Stimulated activated CD8-positive, alpha-beta memory T cell treated with anti-CD3 and anti-CD28 coated beads, Interleukin-4, amount 100 ng/mL, for 4 hours (primary cell): ENCODE measurements at places on chromosomes 1 and 21.

GRCh38 chr1:45403298-45403697 is 63.1 kb upstream of the MUTYH start:
- no peak for DNase-seq

DNA sequence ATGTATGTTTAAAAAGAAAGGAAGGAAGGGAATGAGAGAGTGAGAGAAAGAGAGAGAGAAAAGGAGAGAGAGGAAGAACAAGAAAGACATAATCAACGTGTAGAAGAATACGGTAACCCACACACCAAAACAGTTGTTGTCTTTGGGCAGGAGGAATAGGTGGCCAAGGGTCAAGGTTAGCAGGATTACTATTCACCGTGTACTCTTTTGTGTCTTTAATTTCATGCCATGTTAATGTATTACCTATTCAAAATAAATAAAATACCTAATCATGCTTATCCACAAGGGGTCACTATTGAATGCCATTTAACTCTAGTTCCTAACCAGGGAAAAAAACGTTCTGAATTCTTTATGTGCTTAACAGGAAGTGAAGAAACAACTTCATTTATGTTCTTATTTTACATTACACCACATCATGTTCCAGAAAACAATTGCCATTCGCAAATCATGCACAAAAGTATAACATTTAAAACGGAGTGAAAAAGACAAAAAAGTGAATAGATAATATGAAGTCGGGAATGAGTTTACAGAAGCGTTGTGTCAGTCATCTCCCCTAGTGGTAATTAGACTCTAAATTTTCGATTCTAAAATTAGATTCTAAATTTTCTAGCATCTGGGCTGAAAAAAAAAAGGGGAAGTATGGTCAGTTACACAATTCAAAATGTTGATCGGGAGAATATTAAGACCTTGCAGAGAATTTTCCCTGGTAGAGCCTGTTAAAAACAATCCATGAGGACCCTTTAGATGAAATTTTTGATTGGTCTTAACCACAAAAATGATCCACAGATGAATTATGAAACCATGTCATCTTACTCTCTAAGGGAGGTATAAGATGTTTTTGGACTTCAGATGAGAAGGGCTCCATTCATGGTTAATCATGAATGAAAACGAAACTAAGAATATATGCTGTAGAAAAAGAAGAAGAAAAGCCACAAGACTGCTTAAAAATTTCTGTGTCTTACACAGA is 700 bp upstream of the KMO start:
- no peak for DNase-seq

DNA sequence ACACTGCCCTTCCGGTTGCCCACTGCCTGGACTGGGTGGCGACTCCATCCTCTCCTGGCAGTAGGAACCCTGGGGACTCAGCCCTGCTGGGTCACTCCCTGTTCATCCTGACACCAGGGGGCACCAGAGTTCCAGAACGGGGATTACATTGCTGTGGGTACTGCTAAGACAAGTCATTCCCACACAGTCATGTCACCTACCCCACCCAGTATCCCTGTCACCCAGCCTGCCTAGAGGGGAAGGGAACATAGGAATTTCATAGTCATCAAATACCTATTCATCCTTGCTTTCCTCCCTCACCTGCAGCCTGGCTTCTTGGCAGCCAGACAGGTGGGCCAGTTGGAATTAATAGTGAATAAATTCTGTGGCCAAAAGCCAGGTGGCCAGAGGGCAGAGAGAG is 9.8 kb upstream of the SFN start:
- DNase-seq: peak; percentile 85

- DNase-seq: no peak
These were observed 17.8 kb downstream of the PKNOX1 start for GRCh38 chr21:42991992-42992740.

DNA sequence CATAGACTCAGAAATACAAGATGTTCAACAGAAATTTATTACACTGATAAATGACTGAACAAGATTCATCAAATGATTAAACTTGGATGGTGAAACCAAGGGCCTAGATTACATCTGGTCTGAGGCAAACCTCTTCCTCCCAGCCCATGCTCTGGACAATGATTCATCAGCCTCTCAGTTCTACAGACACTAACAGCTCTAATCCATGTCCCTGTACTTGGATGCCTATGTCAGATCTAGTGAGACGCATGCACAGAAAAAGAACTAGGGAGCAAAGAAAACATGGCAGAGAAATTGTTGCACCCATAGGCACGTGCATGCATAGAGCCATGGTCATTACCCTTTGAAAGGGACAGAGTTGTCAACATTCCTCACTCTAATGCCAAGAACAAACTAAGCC is 250.1 kb downstream of the KCNH1 start:
- DNase-seq: no peak

DNA sequence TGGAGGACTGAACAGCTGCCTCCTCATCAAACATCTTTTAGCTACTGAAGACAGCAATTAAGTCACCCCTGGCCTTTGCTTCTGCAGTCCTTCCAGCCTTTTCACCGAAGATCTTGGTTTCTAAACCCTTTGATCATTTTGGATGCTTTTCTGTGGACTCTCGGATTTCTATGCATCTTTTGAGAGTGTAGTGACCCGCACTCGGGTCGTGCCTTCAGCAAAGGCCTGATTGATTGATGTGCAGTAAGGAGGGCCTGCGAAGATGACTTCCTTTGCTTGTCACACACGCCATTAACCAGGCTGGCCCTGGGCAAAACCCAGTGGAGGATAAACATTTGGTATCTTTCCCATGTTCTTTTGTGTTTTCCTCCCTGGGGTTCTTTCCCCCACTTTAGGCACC is 157.5 kb upstream of the CD34 start:
- DNase-seq: no peak

DNA sequence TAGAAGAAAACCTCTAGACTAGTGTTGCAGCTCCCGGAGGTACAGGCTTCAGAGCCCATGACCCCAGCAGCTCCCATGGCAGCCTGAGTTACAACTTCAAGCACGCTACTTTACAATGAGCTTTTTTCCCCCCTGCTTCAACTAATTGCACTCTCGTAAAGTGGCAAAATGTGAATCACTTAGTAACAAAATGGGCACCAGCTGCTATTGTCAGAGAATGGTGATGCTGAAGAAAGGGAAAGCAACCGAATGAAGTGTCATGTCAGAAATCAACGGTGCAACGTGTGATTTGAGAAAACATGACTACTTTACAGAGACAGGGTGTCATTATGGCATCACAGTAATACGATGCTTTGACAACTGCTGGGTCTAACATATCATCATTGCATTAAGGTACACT is 40.5 kb downstream of the ESRRG start:
- DNase-seq: no peak

DNA sequence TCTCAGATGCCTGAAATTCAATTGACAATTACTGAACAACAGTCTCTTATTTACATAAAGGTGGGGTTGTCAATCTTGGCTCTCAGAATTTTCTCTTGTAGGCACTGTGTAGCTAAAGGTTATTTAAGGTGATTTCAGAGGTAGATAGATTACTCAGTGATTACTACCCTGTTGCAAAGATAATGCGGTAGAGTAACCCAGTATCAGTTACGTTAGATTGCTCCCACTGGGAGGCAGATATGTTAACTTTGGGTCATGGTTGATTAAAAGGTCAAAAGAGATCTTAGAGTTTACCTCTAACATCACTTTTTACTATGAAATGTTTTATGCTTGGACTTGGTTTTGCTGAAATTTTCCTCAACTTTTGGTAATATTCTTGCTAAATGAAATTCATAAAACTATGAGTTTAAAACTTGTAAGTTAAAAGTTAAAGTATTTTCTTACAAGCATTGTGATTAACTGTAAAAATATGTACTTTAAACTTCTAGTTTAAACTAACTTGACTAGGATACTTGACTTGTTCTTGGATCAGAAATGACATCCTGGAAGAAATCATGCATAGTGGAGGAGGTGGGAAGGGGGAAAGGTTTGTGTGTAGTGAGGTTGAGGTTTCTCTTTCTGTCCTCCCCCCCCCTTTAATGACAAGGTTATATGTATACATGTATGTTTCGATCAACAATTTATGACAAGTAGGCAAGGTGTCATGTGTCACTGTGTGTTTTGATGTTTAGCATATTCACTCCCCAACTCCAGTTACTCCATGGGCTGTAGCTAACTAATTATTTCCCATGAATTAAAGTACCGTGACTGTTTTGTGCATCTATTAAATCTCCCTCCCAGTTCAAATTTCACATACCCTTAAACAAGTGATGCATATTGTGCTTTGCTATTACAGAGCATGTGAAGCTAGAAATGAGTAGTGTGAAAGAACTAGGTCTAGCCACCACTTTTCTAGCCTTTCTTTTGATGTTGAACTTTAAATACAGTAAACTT is 2.9 kb downstream of the LAMC1 start:
- DNase-seq: no peak

GRCh38 chr1:1419813-1420653 is 1.0 kb downstream of the ANKRD65 start:
- no peak for DNase-seq

DNA sequence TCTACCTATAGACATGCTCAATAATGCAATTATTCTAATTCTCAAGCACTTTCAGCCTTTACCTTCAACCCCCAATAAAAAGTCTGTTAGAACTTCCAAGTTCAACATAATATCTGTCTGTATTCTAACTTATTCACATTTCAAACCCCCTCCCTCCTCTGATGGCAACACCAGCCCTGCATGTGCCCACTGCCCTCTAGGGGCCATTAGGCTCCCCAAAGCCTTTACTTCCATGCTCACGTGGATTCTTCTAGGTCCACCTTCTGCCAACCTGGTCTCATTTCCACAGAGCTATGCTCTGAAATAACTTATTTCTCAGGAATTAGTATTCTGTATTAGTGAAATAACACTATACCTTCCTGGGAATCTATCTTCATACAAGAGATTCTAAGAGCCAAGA is 22.2 kb upstream of the KPRP start:
- DNase-seq: no peak

- no peak for DNase-seq
These were observed 136.6 kb downstream of the PRDM2 start for GRCh38 chr1:13836631-13837030.

DNA sequence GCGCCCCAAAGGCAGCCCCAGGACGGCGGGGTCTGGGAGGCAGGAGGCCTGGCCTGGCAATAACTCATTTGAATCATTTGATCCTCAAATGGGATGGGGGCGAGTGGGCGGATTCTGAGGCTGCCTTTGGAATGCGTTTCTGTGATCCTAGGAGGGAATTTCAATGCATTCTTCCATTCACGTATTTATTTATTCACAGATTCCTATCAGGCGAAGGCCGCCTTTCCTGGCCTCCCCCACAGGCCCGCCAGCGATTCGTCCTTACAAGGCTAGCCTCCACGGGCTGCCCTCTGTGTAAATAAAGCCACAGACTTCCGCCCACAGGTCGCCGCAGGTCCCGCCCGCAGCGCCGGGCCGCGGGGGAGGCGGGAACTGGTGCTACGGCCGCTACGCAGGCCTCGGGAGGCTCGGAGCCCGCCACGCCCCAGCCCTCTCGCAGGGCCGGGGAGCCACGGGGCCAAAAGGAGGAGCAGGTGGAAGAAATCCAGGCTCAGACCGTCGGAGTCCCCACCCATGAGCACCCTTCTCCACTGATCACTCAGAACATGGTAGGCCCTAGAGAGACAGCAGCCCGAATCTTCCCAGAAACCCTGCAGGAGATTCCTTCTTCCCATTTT is 31.3 kb upstream of the JUN start:
- DNase-seq: no peak

DNA sequence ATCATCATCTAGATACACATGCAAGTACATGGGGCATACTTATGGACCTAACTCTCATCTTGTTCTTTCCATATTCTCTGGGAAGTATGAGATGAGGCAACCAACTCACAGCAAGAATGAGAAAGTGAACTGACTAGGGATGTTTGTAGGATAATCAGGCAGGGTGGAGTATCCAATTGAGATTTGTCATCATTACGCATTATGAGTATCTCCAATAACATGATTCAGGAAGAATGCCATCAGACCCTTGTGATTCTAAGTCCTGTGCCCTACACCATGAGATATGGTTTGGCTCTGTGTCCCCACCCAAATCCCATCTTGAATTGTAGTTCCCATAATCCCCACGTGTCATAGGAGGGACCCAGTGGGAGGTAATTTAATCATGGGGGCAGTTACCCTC is 154.0 kb downstream of the SLC30A10 start:
- DNase-seq: no peak

DNA sequence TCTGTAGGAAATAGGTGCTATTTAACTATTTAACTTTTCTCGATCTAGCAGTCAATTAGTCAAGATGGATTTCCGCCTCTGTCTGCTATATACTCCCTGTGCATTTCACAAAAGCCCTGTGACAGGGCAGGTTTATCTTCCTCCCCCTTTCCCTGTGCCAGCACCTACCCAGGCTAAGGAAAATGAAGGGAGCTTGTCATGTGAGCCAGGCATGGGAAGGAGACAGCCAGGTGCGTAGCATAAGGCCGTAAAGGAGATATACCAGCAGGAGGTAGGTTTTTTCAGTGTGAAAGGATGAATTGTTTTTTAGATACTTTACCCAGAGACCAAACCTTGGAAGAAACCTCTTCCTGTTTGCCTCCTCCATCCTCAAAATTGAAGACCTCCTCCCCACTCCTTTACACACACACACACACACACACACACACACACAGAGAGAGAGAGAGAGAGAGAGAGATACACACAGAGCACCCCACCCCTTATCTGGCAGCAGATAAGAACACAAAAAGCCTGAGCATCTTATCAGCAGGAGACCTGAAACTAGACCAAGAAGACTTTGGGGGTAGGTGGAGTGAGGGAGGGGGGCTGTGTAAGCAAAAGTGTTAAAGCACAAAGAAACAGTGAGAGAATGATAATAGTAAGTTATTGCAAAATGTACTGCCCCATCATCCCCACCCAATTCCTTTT is 12.0 kb upstream of the TARBP1 start:
- DNase-seq: no peak

- no peak for DNase-seq
These were observed 34.8 kb downstream of the C1orf198 start for GRCh38 chr1:230833511-230833910.

DNA sequence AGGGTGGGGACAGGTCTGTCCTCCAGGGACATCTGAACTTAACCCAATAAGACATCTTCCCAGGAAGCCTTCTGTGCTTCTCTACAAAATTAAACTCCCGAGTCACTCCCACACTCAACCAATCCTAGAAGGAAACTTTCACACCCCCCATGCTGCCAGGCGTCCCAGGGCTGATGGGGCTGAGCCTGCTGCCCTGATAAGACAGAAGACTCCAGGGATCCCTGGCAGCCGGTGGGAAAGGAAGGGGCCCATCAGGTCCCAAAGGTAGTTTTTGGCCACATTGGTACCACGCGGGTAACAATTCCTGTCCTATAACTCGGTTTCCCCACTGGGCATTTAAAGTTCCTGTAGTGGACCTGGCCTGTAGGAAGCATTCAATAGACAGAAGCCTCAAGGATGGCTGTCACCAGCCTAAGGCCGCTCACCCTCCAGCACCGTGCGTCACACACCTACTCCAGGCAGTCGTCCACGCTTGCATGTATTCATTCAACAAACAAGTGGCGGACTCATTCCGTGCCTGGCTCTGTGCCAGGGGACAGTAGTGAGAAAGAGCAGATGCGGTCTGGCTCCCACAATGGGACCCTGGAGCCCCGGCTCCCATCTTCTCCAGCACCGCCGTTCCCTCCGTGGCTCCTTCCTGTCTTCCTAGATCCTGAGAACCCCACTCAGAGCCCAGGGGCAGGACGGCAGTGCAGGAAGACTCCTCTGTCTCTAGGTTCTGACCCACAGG is 465.2 kb downstream of the NPHP4 start:
- no peak for DNase-seq
